Caco-2 (cell line): ENCODE measurements at places on chromosomes 7 and 10.

DNA sequence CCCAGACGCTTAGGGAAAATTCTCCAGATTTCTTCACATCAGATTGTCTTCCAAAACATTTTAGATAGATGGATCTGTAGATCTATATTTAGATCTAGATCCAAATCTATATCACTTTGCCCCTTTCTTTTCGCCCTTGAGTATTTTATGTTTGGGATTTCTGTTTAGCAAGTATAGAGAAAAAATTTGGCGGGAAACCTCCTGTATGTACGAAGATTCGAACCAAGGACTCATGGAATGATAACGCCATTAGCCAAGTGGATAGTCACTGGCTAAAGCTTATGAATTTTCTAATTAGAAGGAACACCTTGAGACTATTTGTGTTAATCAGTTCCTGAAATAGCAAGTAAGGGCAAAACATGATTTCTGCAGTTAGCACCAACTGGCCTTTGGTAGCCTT lies 1.2 kb downstream of the THNSL1 start:
- no peak for DNase-seq

- no peak for DNase-seq
Measured at GRCh38 chr7:3695602-3696001, 394.6 kb downstream of the SDK1 start.

GRCh38 chr7:38424750-38425463 lies 151.5 kb upstream of the TARP start:
- DNase-seq: no peak

DNA sequence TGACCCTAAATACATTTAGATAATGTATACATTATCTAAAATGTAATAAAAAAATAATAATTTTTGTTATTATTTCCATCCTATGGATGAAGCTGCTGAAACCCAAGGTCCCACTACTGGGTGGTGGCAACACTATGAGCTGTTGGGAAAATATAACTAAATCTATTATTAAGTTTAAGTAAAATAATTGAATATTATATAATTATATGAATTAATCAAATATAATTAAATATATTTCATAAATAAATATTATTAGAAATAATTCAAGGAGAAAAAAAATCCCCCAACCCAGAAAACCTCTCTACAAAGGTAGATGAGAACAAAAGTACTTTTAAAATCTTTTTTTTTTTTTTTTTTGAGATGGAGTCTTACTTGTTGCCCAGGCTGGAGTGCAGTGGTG lies 7.9 kb downstream of the PRSS58 start:
- no peak for DNase-seq

- peak; percentile 70 for DNase-seq
Measured at GRCh38 chr7:32680259-32681173, 185.2 kb downstream of the AVL9 start.

GRCh38 chr10:95208702-95209391 lies 14.8 kb downstream of the ACSM6 start:
- no peak for DNase-seq
